Muscle of leg (tissue), 16 donors: ENCODE measurements at places on chromosomes 1 and 21.

DNA sequence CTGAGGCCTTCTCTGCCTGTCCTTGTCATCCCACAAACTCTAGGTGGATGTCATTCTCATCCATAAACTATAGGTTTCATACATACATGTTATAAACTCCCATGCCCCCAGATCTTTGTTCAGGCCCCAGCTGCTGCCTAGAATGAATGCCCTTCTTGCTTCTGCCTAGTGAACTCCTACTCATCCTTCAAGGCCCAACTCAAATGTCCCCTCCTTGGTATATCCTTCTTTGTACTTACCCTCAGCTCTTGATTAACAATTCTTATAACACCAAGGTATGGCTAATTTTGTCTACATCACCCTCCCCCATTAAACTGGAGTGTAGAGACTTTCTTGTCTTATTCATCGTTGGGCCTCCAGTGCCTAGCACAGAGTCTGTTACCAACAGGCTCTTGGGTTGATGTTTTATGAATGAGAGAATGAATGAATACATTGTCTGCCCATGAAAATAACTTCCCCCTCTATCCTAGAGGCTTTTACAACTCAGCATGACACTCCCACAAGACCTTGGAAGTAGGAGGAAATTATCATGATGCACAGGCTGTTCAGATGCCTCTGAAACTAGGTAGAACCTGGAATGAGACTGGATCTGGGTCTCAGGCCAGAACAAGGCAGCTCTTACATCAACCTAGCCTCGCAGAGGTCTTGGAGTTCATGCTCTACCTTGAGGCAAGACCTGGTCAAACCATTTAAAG is 26.9 kb downstream of the EPHB2 start:
- DNase-seq, result no peak

- DNase-seq, result peak; percentile 94
Observed at GRCh38 chr1:19390901-19391595, 78.9 kb downstream of the SLC66A1 start.

DNA sequence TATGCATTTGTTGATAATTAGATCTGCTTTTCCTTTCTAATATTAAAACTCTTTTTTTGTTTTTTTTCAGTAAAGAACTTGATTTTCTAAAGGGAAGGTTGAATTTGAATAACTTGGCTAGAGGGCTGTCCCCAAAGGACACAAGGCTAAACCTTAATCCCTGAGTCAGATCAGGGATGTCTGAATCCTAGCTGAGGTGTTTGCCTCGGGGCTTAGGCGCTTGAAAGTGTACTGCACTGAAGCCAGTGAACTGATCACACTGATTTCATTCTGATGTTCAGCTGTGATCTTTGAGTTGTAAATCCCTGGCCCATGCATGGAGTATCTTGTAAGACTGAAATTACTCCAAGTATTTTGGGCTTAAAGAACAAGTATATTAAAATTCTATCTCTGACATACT is 42.8 kb downstream of the MTR start:
- no peak for DNase-seq

- peak; percentile 60 for DNase-seq
Observed at GRCh38 chr1:28926629-28927265, 12.4 kb downstream of the EPB41 start.

DNA sequence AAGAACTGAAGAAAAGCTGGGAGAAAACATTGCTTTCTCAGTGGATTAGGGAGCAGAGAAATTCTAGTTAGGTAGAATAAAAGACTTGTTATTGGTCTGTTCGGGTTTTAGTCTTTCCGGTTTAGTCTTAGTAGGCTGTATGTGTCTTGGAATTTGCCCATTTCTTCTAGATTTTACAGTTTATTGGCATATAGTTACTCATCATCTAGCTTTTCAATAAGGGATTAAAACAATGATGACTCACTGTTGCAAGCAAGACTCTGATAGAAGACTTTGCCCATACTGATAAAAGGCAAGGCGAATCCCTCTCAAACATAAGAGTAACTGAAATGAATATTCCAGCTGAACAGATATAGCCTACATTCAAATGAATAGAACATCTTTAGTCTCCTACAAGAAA is 62.3 kb downstream of the GPR137B start:
- no peak for DNase-seq
